Naive thymus-derived CD8-positive, alpha-beta T cell (primary cell): ENCODE measurements at places on chromosomes 3 and 15. TPM values are rescaled to one million over a fixed set of nuclear protein-coding genes. Genes with fewer than 3 reads are reported as not detected.
A peak's percentile ranks its signal among the peaks of the same experiment; 100 is the strongest.

DNA sequence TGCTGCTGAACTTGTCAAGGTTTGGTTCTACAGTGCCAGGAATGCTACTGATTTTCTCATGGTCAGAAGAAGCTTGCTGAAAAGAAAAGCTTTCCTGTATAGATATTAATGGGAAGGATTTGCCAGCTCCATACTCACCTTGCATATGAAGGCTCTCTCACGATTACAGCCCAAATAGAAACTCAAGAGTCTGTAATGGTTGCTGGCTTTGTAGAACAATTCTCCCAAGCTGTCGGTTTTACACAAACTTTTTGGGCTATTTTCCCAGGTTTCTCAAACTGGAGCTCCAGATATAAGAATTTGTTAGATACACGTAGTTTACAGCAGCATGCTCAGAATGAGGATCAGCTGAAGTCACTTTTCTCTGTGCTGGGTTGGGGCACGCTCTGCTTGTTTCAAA lies 30.1 kb upstream of the LRRC3B start:
- H3K27me3 ChIP-seq: no peaks in the 10 kb centered on the region
- no peak overlapping the region for H3K27ac ChIP-seq
- H3K4me3 ChIP-seq: no peak overlapping the region
- no peaks in the 10 kb centered on the region for H3K4me1 ChIP-seq

DNA sequence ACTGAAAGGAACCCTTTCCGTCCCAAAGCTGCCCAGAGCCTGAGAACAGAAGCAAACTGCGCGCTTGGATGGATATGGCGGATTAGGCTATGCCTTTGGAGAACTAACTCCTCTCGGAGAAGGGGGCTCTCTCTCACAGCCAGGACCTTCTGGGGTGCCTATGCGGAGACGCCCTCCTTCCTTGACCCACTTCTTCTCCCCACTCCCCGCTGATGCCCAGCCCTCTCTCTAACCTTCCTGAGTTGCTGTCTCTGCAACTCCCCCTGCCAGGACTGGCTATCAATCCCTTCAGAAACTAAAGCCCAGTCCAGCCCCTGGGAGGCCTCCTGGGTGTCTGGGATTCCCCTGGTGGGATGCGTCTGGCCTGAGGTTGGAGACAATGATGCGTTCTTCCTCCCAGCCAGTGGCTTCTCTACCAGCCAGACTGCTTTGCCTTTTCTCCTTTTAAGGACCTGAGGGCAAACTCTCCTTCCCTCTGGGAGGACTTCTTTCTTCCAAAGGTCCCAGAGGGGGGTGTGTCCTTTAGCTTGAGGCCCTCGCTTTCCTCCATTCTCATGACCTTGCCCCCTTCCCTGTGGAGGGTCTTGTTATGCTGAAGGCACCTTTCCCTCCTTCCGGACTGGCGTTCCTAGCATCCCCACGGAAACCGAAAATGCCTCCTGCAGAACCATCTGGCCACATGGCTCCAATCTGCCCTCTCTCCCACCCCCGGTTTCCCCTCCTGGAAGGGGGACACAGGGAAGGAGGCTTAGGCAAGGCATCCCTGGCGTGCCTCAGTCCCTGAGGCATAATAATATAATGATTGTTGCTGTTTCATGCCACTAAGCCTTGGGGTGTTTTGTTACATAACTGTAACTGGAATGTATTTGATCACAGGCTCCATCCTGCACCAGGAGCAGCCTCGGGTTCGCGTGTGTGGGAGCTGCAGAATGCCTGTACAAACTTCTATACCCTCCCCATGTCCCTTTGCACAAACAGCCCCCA lies 63.4 kb upstream of the C15orf39 start:
- H3K4me3 ChIP-seq: no peak overlapping the region
- peaks cover 7% of the 10 kb centered on the region for H3K36me3 ChIP-seq
- DNase-seq: no peak
- peaks cover 4% of the 10 kb centered on the region for H3K4me1 ChIP-seq
- H3K27ac ChIP-seq: no peak overlapping the region
- H3K27me3 ChIP-seq: peaks cover 4% of the 10 kb centered on the region

DNA sequence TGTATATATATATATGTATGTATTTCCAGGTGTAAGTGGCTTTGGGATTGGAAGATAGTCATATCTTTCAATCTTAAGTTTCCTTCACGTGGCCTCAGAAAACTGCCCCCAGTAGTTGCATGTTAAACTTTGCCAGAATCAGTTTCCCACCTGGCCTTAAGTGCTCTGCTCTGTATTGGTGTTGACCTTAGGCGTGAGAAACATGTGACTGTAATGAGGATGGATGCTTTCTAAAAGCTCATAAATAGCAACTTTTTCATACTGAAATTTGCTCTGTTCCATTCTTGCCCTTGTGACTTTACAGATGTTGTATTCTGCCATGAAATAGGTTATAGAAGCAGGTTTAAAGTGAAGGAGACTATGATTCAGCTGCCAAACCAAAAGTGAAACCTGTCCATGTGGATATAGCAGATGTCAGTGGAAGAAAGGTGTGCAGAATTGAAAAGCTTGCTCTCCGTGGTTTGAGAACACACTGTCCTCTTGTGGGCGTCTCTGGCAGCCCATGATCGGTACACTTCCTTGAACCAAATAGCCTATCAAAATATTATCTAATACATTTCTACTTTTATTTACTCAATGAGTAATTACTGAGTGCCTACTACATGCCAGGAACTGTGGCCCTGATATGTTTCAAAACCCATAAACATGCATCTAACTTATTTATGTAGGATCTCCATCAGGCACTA lies 15.8 kb downstream of the SCG5 start:
- DNase-seq: no peak
- H3K27ac ChIP-seq: no peak overlapping the region
- no peaks in the 10 kb centered on the region for H3K27me3 ChIP-seq

DNA sequence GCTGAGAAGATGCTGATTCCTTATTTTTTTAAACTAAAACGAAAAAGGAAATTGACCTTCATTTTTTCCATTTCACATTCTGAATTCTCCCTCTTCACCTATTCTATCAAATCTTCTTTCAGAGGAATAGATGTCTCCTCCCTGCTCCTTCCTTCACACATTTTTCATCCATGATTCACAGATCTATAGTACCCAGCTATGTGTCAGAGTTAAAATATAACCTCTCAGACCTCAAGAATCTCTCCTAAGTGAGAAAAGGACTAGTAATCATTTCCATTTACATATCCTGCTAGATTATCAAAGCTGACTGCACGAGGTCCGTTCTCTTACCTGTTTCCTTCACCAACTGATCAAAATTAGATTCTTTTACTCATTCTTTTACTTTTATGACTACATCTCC lies 1297.6 kb upstream of the ALCAM start:
- H3K4me3 ChIP-seq: no peak overlapping the region
- no peaks in the 10 kb centered on the region for H3K4me1 ChIP-seq
- no peaks in the 10 kb centered on the region for H3K36me3 ChIP-seq
- DNase-seq: no peak
- no peaks in the 10 kb centered on the region for H3K27me3 ChIP-seq
- no peak overlapping the region for H3K27ac ChIP-seq

DNA sequence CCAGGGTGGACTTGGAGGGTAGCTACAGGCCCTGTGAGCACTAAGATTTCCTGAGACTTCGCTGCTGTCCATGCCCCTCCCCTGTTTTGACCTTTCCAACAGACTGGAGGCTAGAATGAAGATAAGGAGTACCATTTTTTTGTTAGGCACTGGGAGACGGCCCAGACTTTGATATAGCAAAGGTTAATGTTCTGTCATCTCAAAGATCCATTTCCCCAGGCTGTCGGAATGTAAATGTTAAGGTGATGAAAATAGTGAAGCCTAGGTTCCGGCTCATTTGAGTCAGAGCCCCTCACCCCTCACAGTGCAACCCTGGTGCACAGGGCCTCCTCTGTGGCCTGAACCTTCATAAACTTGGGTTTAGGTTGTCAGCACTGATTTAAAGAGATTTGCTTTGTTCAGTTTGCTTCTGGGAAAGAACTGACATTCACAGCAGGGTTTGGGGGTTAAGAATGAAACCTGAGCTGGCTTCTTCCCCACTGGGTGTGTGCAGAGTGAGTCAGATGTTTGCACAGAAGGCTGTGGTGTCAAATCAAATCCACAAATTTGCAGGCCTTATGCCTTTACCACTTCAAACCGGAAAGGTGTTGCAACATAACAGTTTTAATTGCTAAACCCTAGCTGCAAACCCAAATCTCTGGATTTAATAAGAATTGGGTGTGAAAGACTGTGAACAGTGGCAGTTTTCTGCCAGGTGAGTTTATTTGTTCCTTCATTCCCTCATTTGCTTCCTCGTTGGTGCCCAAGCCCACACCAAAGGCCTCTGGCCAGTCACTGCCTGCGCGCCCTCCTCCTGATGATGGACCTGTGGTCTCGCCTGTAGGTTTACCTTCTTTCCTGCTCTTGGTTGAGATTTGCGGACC lies 20.6 kb upstream of the KCTD6 start:
- H3K27me3 ChIP-seq: no peaks in the 10 kb centered on the region
- no peak overlapping the region for H3K4me3 ChIP-seq
- peak overlapping the region; percentile 20 for H3K27ac ChIP-seq

ALCAM gene
- 2.7 TPM for total RNA-seq

XCR1 gene
- total RNA-seq: not detected

DNA sequence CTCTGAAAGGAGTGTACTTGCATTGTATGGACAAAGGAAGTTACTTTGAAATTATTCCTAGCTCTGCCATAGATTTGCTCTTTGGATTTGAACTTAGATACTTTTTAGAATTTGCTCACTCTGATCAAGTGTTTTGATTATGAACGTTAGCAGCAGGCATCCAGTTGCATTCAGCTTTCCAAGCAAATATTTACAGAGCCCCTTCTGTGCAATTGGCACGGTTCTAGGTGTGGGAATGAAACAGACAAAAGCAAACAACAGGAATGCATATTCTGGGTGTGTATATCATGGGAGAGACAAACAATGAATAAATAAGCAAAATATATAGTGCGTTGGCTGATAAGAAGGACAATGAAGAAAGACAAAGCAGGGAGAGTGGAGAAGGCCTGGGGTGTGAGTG lies 125.5 kb upstream of the ADAMTS9 start:
- no peak overlapping the region for H3K27ac ChIP-seq
- H3K4me3 ChIP-seq: no peak overlapping the region
- peaks cover 1% of the 10 kb centered on the region for H3K27me3 ChIP-seq
- no peaks in the 10 kb centered on the region for H3K4me1 ChIP-seq

LRRC31 gene
- total RNA-seq: not detected

ACTR8 gene
- total RNA-seq: 29.6 TPM

- no peak overlapping the region for H3K27ac ChIP-seq
- H3K4me1 ChIP-seq: peaks cover 13% of the 10 kb centered on the region
- no peaks in the 10 kb centered on the region for H3K27me3 ChIP-seq
- no peaks in the 10 kb centered on the region for H3K36me3 ChIP-seq
- DNase-seq: no peak
- H3K4me3 ChIP-seq: no peak overlapping the region
Observed at GRCh38 chr3:52502808-52503350, 7.7 kb downstream of the STAB1 start.

GRCh38 chr15:55515491-55515890 lies 7.5 kb upstream of the DNAAF4 start:
- no peaks in the 10 kb centered on the region for H3K4me1 ChIP-seq
- H3K27me3 ChIP-seq: peaks cover 2% of the 10 kb centered on the region
- H3K36me3 ChIP-seq: no peaks in the 10 kb centered on the region

DNA sequence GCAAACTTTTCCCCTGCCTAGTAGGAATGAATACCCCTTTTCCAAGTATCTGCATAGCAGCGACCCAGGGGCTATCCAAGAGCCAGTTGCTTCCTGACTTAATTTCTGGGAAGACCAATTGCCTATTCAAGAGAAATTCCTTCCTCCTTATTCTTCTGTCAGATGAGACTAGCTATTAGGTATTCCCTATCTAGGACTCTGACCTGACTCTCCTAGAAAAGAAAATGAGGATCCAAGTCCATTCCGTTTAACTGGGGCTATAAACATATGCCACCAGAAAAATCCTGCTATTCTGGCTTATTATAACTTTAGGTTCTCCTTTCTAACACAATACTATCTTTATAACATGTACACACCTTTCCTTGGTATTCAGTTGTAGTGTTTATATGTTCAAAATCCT lies 1.7 kb downstream of the HHLA2 start:
- H3K27me3 ChIP-seq: no peaks in the 10 kb centered on the region
- no peak for DNase-seq
- no peak overlapping the region for H3K27ac ChIP-seq
- H3K4me3 ChIP-seq: no peak overlapping the region

DNA sequence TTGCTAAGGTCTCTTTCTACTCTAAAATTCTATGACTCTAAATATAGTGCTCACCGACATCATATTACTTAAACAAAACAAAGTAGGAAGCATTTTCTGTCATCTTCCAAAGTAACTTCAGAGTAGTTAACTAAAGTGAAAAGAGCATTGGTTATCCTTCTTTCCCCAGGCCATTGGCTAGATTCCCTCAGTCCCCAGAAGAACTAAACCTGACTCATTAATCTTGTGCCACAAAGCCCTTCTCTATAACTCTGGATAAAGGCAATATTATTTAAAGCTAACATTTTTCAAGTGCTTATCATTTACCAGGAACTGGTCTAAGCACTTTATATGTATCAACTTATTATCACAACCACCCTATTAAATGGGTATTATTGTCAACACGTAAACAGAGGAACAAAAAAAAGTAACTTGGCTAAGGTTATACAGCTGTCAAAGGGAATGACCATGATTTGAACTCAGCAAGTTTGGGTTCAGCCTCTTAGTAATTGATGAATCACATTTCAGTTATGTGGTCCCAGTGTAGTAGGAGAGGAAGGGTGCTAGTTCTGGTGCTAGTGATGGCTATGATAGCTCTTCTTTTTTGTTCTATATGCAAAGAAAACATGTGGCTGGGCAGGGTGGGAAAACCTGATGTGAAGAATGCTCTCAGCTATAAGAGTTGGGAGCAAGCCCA lies 304.9 kb downstream of the FGF12 start:
- H3K27ac ChIP-seq: no peak overlapping the region
- no peaks in the 10 kb centered on the region for H3K36me3 ChIP-seq
- DNase-seq: no peak
- no peaks in the 10 kb centered on the region for H3K4me1 ChIP-seq

DNA sequence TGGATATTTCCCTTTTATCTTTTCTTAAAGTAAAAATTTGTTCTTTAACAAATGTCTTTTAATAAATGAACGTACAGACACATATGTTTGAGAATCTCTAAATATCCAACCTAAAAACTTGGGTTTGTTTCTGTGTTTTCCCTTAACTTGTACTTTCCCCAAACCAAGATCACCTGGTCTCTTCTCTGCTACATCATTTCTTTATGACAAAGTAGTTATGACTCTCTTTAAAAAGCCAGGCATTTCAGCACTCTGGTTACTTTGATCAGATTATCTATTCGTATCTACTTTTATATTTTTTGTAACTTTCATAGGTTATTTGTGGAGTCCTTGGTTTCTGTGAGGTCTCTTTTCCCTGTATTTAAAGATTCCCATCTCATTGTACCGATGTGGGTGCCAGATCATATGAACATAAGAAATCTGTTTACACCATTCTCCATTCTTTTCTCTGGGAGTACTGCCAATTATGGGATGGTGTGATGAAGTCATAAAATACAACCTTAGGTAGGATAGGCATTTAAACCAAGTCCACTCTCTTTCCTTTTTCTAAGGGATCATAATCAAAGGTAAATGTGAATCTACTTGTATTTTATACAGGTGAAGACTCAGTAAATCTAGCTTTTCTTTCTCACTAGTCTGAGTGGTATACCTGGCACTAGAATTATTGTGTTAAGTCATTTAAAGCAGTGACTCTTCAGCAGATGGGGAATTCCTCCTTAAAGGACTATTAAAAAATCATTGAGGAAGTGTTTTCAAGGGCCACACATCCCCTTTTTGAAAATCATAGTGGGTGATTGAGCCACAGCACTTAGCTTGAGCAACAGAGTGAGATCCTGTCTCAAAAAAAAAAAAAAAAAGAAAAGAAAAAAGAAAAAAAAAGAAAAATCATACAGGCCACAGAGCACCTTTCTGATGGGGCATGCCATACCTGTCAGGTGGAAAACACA lies 12.4 kb upstream of the NFKBIZ start:
- no peak for DNase-seq
- H3K36me3 ChIP-seq: peaks cover 4% of the 10 kb centered on the region
- no peak overlapping the region for H3K27ac ChIP-seq
- H3K4me3 ChIP-seq: no peak overlapping the region

KNG1 gene
- not detected for total RNA-seq
